ENCODE measurements at places on chromosomes 11 and 22.

DNA sequence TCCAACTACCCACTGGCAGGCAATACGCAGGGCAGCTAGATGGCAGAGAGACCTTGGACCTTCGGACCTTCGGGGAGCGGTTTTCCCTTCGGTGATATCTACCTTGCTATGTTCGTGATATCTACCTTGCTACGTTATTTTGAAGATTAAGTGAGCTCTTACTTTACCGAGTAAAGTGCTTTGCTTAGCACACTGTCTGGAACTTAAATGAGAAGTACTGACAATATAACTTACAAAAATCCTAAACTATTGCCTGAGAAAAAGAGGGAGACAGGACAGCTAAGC lies 1.0 kb upstream of the PRDM10 start:
- no peak for DNase-seq

DNA sequence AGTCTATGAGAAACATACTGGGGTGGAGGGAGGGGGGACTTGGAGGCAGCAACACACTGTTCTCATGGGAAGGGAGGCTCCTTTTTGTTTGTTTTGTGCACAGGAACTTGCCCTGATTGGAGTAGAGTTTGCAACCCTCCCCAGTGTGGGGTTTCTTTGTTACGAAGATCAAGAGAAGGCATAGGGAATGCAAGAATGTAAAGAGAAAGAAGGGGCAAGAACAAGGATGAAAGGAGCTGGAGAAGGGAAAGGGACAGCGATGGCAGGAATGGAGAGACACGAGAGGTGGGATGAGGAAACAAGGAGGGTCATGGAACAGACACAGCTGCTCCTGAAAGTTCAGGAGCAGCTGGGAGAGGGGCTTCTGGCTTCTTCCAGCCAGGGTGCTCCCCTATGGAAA lies 611.7 kb downstream of the NTM start:
- no peak for DNase-seq

GRCh38 chr22:49899530-49899929 lies 18.7 kb downstream of the ALG12 start:
- DNase-seq = no peak

- no peak for DNase-seq
These were observed 15.2 kb upstream of the TH start for GRCh38 chr11:2186669-2187279.

DNA sequence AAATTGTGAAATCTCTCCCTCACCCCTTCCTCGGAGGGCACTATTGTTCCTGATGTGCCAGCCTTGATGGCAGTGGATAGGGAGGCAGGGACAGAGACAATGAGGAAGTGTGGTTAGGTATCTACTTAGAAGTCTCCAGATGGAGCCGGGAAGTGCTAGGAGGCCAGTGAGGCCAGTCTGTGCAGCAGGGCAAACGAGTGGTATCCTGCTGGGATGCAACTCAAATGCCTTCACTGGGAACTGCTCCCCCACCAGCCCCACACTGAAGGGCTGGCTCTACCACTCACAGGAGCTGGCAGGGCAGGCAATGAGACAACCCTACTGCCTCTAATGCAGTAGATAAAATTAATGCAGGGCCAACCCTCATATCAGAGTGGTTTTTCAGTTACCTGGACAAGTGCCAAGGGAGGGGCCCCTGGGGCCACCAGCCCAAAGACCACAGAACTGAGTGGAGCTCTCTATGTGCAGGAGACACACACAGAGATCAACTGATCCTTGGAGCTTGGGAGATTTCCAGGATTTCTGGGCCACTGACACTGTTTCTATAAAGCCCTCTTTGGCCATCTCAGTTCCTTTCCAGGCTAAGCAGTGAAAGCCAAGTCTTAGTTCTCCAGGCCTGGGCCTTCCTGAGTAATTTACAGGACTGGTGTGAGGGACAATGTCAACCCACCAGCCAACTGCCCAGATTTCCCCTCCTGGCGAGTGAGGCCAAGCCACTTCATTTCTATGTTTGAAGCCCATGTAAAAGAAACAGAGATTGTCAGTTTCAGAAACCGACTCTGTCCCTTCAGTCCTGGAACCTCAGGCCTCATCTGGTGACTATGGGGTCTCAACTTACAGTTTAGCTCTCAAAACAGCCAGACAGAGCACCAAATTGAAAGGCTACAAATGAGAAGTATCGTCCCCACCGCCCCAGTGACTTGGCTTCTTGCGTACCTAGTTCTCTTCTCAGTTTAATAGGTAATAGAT lies 4.1 kb downstream of the MIF start:
- no peak for DNase-seq

DNA sequence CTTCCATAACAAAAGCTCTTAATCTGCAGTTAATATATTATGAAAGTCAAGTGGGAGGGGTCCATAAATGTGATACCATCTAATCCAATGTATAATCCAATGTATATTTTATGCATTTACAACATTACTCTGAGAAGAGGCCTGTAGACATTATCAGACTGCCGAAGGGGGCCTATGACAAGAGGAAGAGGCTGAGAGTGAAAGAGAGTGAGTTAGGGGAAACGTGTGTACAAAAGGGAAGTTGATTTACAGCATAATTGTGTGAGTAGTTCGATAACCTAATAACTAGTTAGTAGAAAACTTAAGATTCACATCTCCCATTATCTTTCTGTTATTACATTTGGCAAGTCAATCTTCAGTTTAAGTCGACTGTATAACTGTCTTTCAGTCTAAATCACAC lies 86.6 kb downstream of the DDX10 start:
- DNase-seq = no peak

GRCh38 chr11:110984147-110984546 lies 261.4 kb upstream of the POU2AF2 start:
- no peak for DNase-seq

- no peak for DNase-seq
These were observed 977 bp upstream of the PGGHG start for GRCh38 chr11:287821-288477.

GRCh38 chr11:59643390-59643789 lies 25.4 kb downstream of the PATL1 start:
- no peak for DNase-seq

DNA sequence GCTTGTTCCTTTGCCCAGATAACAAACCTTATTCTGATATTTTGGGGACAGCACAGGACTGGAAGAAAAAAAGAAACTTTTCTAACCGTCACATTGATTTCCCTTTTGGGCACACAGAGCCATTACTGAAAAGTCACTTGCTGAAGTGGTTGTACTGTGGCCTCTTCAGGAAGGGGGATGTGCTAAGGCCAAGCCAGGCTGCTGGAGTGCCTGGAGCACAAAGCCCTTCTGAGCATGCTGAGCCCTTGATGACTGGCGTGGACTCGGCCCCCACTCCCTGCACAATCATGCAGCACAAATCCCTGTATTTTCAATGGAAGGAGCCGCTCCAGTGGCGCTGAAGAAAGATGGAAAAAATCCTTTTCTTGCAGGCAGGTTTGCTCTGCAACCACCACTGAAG lies 164.2 kb downstream of the NTM start:
- no peak for DNase-seq

DNA sequence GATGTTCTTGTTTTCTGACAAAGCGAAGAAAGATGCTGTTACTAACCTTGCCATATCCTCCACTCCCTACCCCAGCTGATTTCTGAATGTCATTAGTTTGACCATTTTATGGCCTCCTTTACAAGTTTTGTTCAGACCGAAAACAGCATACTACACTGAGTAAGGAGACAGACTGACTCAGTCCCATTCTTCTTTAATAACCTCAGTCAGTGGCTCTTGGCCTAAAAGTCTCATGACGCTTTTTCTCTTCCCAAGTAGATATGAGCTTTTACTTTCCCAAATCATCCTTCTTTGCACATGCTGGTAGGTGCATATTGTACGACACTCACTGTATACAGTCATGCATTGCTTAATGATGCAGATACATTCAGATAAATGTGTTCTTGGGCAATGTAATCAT lies 8.0 kb upstream of the FIBIN start:
- DNase-seq = no peak

GRCh38 chr22:30752771-30753170 lies 58.1 kb downstream of the OSBP2 start:
- DNase-seq = no peak

- DNase-seq = no peak
These were observed 550.7 kb downstream of the INSC start for GRCh38 chr11:15665368-15665871.

- DNase-seq = no peak
These were observed 16.3 kb downstream of the ADORA2A start for GRCh38 chr22:24443668-24444067.

- DNase-seq = no peak
These were observed 52.0 kb downstream of the AMBRA1 start for GRCh38 chr11:46541593-46542371.

All from frontal cortex (tissue), 4 donors.